ENCODE measurements at places on chromosomes 7 and 10.
A peak's percentile ranks its signal among the peaks of the same experiment; 100 is the strongest.

GRCh38 chr10:101060036-101060950, 1.5 kb upstream of the KAZALD1 start:
- DNase-seq, result peak; percentile 88

- no peak for DNase-seq
Observed at GRCh38 chr10:27638071-27638750, 107.4 kb downstream of the MKX start.

DNA sequence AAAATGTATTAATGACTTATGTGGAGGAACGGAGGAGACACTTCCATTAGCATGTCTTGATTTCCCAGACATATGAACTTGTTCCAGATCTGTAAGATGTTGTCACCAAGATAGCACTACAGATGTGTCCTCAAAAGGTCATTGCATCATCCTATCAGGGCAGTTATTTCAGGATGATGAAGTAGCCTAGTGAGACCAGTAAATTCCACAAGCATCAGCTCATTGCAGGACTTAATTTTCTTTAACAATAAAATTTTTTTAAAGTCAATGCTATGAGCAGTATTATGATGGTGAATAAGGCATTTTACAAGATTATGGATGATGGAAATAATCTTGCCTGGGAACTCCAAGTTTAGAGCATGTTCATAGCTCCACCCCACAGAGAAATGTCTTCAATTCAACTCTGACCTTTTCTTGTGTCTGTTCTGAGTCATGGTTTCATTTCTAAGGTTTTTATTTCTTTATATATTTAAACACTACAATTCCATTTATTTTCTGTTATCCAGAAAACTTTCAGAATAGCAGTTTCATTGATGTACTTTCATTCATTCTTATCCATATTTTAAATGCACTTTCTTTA, 1203.3 kb upstream of the CELF2 start:
- DNase-seq, result no peak

DNA sequence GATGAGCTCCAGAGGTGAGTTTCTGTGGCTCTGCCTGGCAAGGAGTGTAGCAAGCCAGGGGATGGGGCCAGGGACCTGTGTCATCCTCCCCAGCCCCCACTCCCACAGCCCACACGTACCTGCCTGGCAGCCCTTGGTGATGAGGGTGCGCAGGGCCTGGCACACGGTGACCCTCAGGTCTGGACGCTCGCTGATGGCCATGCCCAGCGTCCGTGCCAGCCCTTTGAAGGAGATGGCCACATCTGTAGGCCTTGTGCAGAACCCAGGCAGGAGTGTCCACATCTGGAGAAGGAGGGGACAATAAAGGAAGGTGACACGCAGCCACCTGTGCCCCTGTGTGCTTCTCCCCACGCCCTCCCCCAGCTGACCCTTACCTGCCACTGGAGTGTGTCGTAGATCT, 27.7 kb downstream of the RRP12 start:
- DNase-seq, result no peak

DNA sequence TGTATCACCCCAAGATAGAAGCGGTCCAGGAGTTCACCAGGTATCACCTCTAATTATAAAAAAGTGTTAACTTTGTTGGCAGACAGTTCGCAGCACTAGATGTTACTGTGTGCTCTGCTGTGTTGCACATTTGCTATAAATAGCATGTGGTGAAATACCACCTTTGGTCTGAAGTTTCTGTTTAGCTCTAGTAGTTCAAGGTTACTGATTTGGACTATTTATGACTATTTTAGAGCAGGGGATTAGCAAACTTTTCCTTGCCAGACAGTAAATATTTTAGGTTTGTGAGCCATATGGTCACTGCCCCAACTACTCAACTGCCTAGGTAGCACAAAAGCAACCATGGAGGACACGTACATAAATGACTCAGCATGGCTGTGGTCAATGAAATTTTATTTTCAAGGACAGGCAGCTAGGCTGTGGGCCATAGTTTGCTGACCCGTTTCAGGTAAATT, 16.5 kb downstream of the DENND10 start:
- DNase-seq, result no peak

DNA sequence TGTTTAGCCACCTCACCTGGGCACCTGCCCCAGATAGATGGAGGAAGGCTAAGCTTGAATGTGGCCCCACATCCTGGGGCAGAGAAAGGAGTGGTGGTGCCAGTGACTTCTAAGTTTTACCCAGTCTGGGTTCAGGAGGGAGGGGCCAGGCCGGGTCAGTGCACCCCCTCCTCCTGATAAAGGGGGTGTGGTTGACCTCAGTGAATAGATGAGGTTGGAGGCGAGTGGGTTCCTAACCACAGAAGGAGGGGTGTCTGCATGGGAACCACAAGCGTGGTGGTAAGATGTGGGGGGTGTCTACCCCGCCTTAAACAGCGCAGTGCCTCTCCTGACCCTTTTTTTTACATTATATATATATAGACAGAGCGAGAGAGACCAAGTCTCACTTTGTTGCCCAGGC, 105.3 kb upstream of the KCTD7 start:
- no peak for DNase-seq

- no peak for DNase-seq
Observed at GRCh38 chr7:14340393-14341074, 351.1 kb upstream of the ETV1 start.

DNA sequence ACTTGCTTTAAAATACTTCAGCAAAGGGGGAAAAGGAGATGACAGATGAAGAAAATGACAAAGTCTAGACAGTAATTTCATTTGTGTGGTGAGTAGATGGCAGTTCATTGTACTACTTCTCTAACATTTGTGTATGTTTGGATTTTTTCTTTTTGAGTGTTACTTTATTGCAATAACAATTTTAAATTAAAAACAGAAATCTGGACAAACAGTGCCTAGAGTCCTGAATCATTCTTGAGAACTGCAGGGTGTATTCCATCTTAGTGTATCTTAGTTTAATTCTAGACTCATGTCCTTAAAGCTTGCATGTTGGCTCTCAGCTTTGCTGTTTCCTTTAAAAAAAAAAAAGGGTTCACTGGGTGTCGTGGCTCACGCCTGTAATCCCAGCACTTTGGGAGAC, 31.1 kb downstream of the HOXA1 start:
- DNase-seq, result no peak

DNA sequence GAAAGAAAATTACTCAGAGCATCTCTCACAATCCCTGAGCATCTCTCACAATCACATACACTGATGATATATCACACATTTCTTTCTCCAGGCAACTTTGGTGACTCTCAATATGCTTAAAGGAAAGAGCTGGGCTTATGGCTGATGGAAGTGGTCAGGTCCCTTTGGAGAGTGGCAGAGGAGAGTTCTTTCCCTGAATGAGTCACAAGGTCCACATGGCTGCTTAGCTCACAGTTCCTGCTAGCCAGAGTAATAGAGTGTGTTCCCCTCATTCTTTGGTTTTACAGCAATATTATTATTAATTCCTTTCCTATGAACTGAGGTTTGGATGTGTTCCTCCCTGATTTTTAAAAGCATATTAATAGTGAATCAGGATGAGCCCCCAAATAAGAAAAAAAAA, 287.4 kb downstream of the C7orf25 start:
- DNase-seq, result no peak

- peak; percentile 93 for DNase-seq
Observed at GRCh38 chr10:113563306-113564088, 10.6 kb downstream of the HABP2 start.

- no peak for DNase-seq
Observed at GRCh38 chr10:2438248-2438939, 629.0 kb upstream of the PFKP start.

DNA sequence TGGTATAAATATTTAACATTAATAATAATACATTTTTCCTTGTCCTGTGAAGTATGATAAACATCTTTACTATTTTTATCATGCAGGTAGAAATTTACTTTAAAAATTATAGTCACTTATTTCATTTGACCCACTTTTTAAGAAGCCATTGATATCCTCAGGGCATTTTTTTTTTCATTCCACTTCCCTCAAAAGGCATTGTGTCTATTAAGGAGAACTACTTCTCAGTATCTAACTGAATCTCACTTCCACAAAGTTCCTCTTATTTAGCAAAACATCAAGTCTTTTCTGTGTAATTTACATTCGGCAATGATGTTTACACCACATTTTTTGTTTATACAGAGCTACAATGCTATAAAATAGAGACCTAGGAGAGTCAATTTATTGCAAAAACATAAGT, 388.2 kb upstream of the AKR1E2 start:
- no peak for DNase-seq

- no peak for DNase-seq
Observed at GRCh38 chr10:73979809-73980433, 18.0 kb upstream of the VCL start.

- peak; percentile 13 for DNase-seq
Observed at GRCh38 chr7:103851357-103851756, 138.1 kb downstream of the RELN start.

DNA sequence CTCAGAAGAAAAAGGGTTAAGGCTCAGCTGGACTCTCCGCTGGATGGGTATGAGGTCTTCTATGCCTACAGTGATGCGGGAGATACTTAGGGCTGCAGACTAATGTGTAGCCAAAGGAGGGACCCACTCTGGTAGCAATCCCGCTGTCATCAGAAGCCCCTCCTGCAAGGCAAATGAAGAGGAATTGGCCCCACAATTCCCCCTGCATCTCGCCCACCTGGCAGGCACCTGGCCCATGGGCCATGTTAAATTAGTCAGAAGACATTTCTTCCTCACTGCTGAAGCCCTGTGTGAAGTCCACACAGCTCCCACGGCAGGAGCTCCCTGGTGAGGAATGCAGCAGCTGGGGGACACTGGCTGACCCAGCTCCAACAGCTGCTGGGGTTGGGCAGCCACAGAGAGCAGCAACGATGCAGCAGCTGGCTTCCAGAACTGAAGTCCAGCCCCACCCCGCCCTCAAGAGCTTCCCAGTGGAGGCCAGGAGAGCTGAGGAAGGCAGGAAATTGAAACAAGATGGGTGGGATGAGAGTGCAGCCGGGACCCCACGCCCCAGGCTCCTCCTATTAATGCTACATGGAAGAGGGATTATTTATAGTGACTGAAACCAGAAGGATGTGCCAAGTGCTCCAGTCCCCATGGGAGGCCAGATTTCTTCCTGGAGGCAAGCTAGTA, 5.5 kb downstream of the VSTM4 start:
- DNase-seq, result no peak

DNA sequence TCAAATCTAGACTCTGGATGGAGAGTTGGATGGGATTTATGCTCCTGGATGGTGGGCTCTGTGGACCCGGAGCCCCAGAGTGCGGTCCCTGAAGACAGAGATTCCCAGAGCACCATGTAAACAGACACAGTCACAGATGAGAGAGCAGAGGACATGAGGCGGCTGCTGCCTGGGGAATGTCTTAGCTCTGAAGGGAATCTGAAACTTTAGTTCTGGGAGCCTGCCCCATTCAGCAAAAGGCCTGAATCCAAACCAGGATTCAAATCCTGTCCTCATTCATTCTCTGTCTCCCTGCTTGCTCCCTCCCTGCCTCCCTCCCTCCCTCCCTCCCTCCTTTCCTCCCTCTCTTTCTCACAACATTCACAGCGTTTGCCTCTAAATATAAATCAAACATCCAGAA, 49.5 kb upstream of the CALD1 start:
- DNase-seq, result no peak

DNA sequence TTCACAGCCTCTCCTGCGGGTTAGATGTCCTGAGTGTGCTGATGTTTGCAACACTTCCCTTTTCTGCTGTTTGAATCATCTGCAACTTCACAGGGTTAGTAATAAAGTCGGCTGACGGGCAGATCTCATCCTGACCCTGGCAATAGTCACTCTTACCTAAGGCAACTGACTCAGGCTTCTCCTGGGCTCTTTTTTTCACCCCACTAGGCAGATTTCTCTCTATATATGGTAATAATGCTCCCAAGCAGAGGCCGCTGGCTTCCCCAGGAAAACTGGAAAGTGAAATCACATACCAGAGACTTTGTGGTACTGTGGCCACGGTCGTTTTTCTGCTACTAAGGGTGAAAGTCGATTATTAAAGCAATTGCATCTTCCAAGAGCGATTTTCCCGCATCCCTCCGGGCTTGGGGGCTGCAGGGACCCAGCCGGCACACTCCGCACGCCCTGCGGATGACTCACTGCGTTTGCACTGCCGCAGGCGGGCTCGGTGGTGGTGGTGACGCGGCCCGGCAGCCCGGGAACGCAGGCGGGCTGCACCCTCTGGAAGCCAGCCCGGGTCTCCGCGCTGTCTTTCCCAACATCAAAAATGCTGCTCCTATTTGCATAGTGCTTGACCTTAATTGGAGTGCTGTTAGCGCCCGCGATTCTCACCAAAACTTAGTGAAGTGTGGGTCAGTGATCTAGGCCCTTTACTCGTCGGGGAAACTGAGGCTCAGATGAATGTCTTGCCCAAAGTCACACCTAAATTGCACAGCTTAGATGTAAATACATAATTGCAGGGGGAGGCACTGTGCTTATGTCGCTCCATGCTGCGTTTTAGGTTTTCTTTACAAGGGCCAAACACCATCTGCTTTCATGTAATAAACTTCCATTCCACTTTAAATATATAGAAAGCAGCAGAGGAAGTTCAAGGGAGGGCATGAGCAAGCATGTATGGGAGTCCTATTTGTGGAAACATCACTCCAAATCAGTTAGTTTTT, 47.6 kb upstream of the ITGB1 start:
- DNase-seq, result peak; percentile 62

DNA sequence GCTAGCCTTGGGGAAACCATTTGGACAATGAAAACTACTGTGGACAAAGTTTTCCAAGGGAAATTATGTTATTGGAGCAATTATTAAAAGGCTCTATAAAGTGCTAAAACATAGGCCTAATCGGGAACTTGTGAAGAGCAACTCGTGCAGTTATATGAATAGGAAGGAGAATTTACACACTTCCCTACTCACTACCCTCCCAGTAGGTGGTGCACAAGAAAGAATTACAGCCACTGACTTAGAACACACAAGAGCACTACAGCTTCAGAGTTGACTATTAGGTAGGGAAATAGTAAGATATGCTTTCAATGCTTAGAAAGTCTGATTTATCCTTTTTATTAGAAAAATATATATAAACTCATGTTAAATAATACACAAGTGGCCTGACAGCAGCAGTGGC, 47.2 kb downstream of the GSAP start:
- DNase-seq, result no peak

DNA sequence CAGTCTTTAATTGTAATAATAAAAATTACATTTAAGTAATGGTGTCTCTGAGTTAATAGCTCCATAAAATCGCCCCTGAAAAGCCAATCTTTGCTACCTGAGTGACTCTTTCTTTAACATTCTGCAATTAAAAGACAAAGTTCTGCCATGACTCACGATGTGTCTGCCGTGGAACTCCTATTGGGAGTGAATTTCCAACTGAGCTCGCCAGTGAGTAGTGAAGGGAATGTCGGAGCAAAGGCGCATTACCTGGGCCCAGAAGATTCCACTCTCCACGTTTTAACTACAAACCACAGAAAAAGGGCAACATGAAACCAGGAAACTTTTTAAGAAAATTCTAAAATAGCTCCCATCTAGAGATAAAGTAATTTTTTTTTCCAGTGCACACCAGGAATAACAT, 36.9 kb upstream of the RNF32 start:
- DNase-seq, result no peak
